ENCODE measurements at places on chromosomes 3 and 15. TPM values are rescaled to one million over a fixed set of nuclear protein-coding genes. Genes with fewer than 3 reads are reported as not detected.

ITIH3 gene
- 0.15 TPM for total RNA-seq

CFAP100 gene
- total RNA-seq: not detected

RAD51 gene
- total RNA-seq: 17.9 TPM

NTRK3 gene
- 24.5 TPM for total RNA-seq

ANKRD34C gene
- not detected for total RNA-seq

GXYLT2 gene
- total RNA-seq: 1.6 TPM

TBCCD1 gene
- 8.4 TPM for total RNA-seq

DUOX1 gene
- not detected for total RNA-seq

SHC4 gene
- total RNA-seq: 0.92 TPM

GALNT15 gene
- total RNA-seq: 0.06 TPM

SCAMP2 gene
- total RNA-seq: 69.5 TPM

CCR3 gene
- not detected for total RNA-seq

ITIH4 gene
- 0.61 TPM for total RNA-seq

CHDH gene
- 1.8 TPM for total RNA-seq

SST gene
- not detected for total RNA-seq

MAP4 gene
- total RNA-seq: 102 TPM

STRIT1 gene
- not detected for total RNA-seq

PPM1L gene
- total RNA-seq: 0.46 TPM

EPHB3 gene
- 0.21 TPM for total RNA-seq

PLSCR5 gene
- total RNA-seq: not detected

FEZF2 gene
- total RNA-seq: not detected

ASB14 gene
- total RNA-seq: not detected

C3orf22 gene
- not detected for total RNA-seq

CERS3 gene
- total RNA-seq: not detected

ZDHHC3 gene
- 46.9 TPM for total RNA-seq

CPNE4 gene
- total RNA-seq: 5.7 TPM

LSMEM2 gene
- not detected for total RNA-seq

DNASE1L3 gene
- total RNA-seq: 0.08 TPM

CDHR4 gene
- 0.12 TPM for total RNA-seq

LMAN1L gene
- total RNA-seq: not detected

ARPP21 gene
- 0.11 TPM for total RNA-seq

ARID3B gene
- 2.8 TPM for total RNA-seq

PPP1R14D gene
- total RNA-seq: not detected

FGF7 gene
- not detected for total RNA-seq

EPHB1 gene
- 0.06 TPM for total RNA-seq

MEGF11 gene
- 0.45 TPM for total RNA-seq

ITGB5 gene
- 475 TPM for total RNA-seq

FBXL2 gene
- 7.0 TPM for total RNA-seq

ZNF592 gene
- 18.8 TPM for total RNA-seq

SCAANT1 gene
- not detected for total RNA-seq

SLC28A1 gene
- not detected for total RNA-seq

THRB gene
- 2.1 TPM for total RNA-seq

FYCO1 gene
- 4.4 TPM for total RNA-seq

CLDN16 gene
- total RNA-seq: 0.16 TPM

TMCO5A gene
- not detected for total RNA-seq

GOLGA8J gene
- total RNA-seq: 0.09 TPM

MYO1E gene
- total RNA-seq: 319 TPM

TRPM1 gene
- total RNA-seq: not detected

TMEM42 gene
- 12.5 TPM for total RNA-seq

SNTN gene
- total RNA-seq: not detected

PTPN9 gene
- 47.4 TPM for total RNA-seq

TGM4 gene
- total RNA-seq: 0.23 TPM

MRPS11 gene
- 111 TPM for total RNA-seq

DIPK2A gene
- 5.8 TPM for total RNA-seq

CNTN6 gene
- total RNA-seq: not detected

ST3GAL6 gene
- 0.68 TPM for total RNA-seq

GLDN gene
- 0.08 TPM for total RNA-seq

SH3GL3 gene
- 0.25 TPM for total RNA-seq

Data from A549 treated with AZD2906 at 1 μM for 4 hours (cell line).